ENCODE measurements at places on chromosomes 7 and 10.
A peak's percentile ranks its signal among the peaks of the same experiment; 100 is the strongest.

- peak; percentile 100 for DNase-seq
Measured at GRCh38 chr10:9285690-9286089, 1231.2 kb downstream of the GATA3 start.

- no peak for DNase-seq
Measured at GRCh38 chr10:26211781-26212444, 4.7 kb upstream of the GAD2 start.

- DNase-seq = no peak
Measured at GRCh38 chr7:25558605-25559004, 330.3 kb upstream of the NPVF start.

DNA sequence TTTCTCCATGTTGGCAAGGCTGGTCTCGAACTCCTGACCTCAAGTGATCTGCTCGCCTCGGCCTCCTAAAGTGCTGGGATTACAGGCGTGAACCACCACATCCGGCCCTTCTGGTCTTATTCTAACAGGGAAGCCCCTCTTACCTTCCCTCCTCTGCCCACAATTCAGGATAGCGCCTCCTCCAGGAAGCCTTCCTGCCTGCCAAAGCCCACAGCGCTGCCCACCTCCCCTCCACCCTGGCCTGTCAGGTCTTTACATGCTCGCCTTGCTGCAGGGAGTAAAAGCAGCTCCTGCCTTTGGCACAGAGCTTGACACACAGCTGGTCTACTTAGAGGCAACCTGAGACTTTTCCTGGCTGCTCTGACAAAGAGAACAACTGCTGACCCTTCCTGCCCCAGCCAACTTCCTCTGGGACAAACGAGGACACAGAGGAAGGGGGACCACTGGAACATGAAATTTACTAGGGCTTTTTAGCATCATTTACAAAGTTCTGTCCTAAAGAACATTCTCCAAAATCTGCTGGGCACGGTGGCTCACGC, 13.2 kb downstream of the MLXIPL start:
- DNase-seq = no peak

DNA sequence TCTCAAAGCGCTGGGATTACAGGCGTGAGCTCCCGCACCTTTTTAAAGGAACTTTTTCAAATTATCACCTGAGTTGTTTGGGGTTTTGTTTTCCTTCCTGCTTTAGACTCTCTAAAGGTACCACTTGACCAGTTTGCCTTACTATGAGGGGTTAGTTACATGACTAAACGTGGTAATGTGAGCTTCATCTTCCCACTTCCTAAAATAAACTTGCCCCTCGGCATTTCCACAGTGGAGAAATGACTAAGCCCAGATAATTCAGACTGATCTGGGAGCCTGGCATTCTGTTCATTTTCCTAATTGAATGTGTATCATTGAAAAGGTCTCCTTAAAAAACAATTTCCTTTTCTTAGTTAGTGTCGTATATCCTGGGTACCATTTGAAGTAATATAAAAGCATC, 163.4 kb downstream of the PLXDC2 start:
- no peak for DNase-seq

DNA sequence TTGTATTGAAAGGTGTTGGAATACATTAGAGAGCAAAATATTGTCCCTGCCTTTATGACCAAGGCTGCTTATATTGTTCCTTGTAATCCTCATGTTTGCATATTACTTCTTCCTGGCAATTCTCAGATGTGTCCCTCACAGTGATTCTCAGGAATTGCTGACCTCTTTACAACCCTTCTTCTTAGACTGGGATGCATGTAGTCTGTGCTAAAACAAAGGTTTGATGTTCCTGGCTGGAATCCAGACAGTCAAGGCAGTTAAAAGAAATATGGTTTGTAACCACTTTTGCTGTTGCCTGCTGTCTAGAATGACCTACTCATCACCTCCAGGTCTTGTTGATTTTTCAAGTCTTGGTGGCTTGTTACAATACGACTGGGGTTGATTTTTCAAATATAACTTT, 367.6 kb downstream of the HGF start:
- DNase-seq = no peak

DNA sequence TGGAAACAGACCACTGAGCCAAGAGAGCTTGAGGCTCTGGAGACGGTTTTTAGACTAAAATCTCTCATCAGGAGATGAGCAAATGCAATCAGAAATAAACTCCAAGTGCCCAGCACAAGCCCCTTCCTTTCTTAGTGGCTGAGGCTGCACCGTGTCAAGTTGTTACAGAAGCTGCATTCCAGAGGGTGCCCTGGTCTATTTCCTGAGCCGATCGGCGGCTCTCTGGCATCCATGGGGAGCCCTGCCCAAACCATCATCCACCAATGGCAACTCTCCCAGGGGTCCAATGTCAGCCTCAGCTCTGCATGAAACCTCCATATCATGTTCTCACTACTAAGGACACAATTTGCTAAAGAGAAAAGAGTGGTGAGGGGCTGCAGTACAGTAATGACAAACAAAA, 89.6 kb downstream of the SVIL start:
- no peak for DNase-seq

GRCh38 chr7:78015574-78016260, 217.1 kb downstream of the PHTF2 start:
- DNase-seq = no peak

- no peak for DNase-seq
Measured at GRCh38 chr7:5598261-5598761, 174.7 kb upstream of the TNRC18 start.

DNA sequence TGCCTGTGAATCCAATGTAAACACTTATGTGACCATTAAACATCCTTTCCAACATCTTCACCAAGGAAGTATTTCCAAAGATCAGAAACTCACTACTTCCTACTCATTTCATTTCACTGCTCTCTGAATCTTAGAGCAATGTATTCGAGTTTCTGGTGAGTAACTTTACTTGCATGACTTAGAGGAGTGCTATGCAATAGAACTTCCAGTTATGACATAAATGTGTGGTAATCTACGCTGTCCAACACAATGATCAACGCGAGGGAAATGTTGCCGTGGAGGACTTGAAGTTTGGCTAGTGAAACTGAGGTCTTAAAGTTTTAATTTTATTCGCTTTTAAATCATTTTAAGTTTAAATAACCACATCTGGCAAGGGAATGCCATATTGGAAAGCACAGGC, 1326.3 kb downstream of the XPNPEP1 start:
- DNase-seq = no peak

- DNase-seq = no peak
Measured at GRCh38 chr10:73991884-73992245, 6.1 kb upstream of the VCL start.

DNA sequence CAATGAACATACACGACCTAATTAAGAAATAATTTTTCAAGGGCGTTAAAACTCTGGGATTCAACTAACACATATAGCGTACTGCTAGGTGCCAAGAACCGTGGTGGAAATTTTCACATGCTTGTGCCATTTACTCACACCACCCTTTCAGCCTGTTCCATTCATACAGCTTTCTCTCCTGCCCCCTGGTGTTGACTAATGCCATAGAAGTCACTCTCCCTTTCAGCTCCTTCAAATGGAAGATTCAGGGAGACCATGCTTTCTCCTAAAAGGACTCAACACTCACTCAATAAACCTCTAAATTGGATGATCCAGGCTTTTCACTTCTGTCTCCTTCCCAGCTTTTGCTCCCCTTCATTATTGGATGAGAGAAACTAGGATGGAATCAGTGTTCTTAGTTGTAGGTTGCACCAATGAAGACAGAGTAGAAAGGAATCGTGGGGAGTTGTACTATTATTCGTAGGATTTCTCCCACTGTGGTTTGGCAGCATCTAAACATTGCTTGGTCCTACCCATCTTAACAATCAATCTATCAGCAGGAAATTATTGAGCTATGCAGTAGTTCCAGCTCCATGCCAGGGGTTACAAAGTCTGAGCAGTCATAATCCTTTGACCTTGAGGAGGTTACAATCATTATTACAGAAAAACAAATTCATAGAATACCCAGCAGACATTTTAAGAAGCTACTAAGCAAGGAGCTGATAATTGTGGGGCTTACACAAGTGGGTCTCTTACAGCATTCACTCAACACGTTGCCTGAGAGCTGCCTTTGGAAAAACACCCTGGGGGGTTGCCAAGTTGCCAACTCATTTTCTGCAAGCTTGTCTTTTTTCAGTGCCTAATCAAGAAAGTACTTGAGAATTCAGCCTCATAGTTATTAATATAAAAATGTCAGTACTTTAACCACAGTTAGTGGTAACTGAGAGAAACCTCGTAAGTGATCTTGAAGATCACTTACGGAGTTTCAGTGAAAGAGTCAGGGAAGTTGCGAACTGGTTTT, 2.8 kb upstream of the PPP1R3C start:
- peak; percentile 69 for DNase-seq

- no peak for DNase-seq
Measured at GRCh38 chr7:21923658-21924057, 22.0 kb downstream of the CDCA7L start.

GRCh38 chr10:62635127-62635526, 169.4 kb upstream of the ADO start:
- DNase-seq = no peak

DNA sequence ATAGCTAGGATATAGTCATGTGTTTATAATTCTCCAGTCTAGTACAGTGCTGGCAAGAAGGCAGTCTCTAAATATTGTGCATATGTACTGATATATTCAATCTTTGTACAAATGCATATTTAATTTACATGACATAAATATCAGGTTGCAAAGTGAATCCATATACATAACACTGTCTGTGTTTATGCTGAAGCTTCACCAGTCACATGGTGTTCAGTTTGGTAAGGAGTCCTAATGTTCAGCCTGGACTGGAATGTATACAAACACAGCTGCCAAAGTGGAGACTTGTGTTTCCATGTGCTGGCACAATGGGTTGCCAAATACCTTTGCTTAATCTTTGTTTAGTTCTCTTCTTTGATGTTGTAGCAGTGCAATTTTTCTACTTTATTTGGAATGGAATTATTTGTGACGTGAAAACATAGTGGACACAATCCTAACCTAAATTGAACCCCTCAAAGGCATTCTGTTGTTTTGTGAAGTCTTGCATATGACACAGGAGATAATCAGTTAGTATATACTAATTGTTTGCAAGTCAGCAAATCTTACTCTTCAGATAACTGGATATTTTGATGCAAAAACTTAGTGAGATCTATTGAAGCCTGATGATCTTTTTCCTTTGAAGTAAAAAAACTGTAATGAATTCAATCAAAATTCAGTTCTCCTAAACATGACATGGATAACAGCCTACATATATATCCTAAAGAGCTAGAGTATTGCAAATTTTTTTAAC, 17.3 kb upstream of the ARL4A start:
- no peak for DNase-seq

DNA sequence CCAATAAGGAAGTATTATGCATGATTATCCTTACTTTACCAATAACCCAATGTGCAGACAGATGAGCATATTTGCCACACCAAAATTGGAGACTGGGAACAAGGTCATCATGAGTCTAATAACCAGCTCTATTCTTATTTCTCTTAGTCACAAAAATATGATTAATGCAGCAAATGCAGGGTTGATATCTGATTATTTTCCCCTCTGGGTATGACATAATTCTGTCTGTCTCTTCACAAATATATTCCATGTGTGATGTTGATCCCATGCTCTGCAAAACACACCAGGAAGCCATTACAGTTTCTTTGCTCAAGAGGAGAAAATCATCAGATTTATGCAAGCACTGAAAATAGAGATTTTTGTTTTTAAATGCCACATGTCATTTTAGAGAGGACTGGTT, 196.5 kb upstream of the DGKB start:
- no peak for DNase-seq

Measured in SK-N-DZ (cell line).